Astrocyte (in vitro differentiated cells and primary cell): ENCODE measurements at places on chromosomes 2 and 18. TPM values are rescaled to one million over a fixed set of nuclear protein-coding genes. Genes with fewer than 3 reads are reported as not detected.

DNA sequence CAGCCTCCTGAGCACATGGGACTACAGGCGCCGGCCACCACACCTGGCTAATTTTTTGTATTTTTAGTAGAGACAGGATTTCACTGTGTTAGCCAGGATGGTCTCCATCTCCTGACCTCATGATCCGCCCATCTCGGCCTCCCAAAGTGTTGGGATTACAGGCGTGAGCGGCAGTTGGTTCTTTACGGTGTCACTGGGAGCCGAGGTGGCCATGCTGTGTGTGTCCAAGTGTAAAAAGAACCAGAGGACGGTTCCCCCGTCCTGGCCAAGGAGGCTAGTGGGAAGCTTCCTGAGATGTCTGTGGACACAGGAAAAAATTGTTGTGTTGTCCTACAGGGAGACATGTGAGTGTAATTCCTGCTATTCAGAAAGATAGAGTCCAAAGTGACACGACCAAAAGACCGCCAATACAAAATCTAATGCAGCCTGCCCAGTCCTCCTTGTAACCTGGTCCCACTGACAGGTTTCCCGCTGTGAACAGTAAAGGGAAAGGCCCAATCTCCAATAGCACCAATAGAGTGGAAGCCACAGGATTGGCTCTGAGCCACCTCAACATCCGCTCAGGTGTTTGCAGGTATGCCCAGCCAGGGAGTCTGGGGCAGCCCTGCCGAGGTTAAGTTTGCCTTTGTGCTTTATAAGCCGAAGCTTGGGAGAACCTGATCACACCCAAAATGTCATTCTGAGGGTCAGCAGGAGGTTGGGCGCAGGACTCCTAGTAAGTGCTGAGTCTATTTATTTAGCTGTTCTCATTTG lies 40.6 kb downstream of the NCK2 start:
- H3K27me3 ChIP-seq, result no peaks in the 10 kb centered on the region
- DNase-seq, result no peak
- H3K4me3 ChIP-seq, result no peak overlapping the region
- H3K4me1 ChIP-seq, result peaks cover 16% of the 10 kb centered on the region
- H3K36me3 ChIP-seq, result no peaks in the 10 kb centered on the region

- no peak overlapping the region for H3K27ac ChIP-seq
- H3K4me1 ChIP-seq, result peaks cover 13% of the 10 kb centered on the region
- H3K27me3 ChIP-seq, result no peaks in the 10 kb centered on the region
- peaks cover 5% of the 10 kb centered on the region for H3K36me3 ChIP-seq
- no peak overlapping the region for H3K4me3 ChIP-seq
These were observed 14.2 kb downstream of the PMS1 start for GRCh38 chr2:189798312-189799029.

DNA sequence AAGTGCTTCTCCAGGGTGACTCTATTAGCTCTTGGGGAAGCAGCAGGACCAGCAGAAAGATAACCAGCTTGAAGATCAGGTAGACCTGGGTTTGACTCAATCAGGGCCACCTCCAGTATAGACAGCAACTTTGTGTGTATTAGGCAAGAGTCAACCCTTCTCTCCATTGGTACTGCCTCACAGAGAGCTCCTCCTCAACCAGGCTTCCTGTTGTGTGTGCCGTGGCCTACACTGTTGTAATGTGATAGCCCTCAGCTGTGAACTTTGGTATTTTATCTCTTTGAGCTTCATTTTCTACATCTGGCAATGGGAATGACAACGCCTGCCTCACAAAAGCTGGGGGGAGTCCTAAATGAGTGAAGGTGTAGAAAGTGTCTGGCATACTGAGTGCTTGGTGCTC lies 17.0 kb upstream of the MAP3K20 start:
- H3K4me1 ChIP-seq, result no peaks in the 10 kb centered on the region
- no peak for DNase-seq
- H3K27ac ChIP-seq, result no peak overlapping the region
- H3K36me3 ChIP-seq, result no peaks in the 10 kb centered on the region

DNA sequence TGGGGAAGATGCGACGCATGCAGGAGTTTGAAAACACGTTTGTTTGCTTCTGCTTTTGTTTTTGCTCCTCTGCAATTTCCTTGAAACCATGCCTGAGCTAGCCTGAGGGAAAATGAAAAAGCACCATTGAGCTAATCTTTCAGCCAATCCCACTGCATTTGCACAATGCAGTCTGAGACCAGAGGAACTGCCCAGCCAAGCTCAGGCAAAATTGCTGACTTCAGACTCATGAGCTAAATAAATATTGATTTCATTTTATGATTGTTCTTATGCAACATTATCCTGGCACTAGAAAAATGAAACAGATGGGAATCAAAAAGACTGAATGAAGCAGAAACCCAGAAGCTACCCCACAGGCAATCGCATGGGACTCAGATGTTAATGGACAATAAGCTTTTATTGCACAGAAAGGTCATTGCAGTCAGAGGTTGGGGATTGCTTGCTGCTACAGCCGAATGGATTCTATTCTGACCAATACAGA lies 37.0 kb downstream of the TPRKB start:
- no peaks in the 10 kb centered on the region for H3K36me3 ChIP-seq
- H3K27me3 ChIP-seq, result no peaks in the 10 kb centered on the region
- H3K27ac ChIP-seq, result no peak overlapping the region
- no peaks in the 10 kb centered on the region for H3K4me1 ChIP-seq

- H3K4me3 ChIP-seq, result no peak overlapping the region
- no peak for DNase-seq
- H3K4me1 ChIP-seq, result peaks cover 8% of the 10 kb centered on the region
- H3K27ac ChIP-seq, result no peak overlapping the region
- no peaks in the 10 kb centered on the region for H3K36me3 ChIP-seq
These were observed 139.3 kb downstream of the ACOXL start for GRCh38 chr2:110871637-110872036.

- no peaks in the 10 kb centered on the region for H3K36me3 ChIP-seq
- peaks cover 10% of the 10 kb centered on the region for H3K4me1 ChIP-seq
- H3K27me3 ChIP-seq, result no peaks in the 10 kb centered on the region
- peak overlapping the region; percentile 70 for H3K27ac ChIP-seq
These were observed 502.9 kb upstream of the ZEB2 start for GRCh38 chr2:145022666-145023333.

DNA sequence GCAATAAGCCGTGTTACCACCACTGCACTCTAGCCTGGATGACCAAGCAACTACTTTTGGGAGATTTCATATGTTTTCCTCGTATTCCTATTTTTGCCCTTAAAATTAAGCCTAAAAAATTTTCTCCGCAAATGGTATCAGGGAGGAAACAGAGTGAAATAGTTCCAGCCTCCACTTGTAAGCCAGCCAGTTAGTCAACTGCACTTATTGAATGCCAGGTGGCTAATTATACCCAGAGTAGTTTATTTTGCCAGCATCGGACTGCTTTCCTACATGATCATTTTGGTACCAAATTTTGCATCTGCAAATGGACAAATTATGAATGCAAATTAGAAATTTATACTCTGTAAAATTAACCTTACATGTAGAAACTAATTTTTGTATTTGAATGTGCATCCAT lies 90.2 kb upstream of the ARHGAP28 start:
- H3K4me3 ChIP-seq, result no peak overlapping the region
- H3K36me3 ChIP-seq, result no peaks in the 10 kb centered on the region
- H3K4me1 ChIP-seq, result no peaks in the 10 kb centered on the region
- no peaks in the 10 kb centered on the region for H3K27me3 ChIP-seq

ATG4B gene
- 75.4 and 83.2 TPM in 2 replicates for total RNA-seq
